ENCODE measurements at places on chromosomes 7 and 10.

- no peak for DNase-seq
Measured at GRCh38 chr7:84524714-84525694, 330.4 kb upstream of the SEMA3A start.

GRCh38 chr10:133032231-133032630 is 55.5 kb upstream of the ADGRA1 start:
- DNase-seq, result no peak

GRCh38 chr10:47332946-47333345 is 10.7 kb downstream of the GDF2 start:
- DNase-seq, result no peak

DNA sequence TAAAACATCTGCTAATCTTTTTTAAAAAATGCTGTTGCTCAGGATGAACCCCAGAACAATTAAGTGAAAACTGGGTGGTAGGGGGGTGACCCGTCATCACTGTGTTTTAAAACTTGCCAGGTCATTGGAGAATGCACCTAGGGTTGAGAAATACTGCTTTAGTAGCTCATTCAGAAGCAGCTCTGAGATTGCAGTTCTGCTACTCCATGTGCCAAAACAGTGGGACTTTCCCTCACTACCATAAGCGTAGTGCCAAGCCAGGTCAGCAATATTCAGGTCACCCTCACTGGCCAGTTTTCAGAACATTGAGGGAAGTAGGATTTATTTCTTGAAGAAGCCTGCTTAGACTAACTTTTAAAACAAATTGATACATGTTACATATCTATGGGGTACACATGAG is 5.2 kb downstream of the STEAP2 start:
- DNase-seq, result no peak

- no peak for DNase-seq
Measured at GRCh38 chr10:1152386-1153250, 96.4 kb downstream of the WDR37 start.

DNA sequence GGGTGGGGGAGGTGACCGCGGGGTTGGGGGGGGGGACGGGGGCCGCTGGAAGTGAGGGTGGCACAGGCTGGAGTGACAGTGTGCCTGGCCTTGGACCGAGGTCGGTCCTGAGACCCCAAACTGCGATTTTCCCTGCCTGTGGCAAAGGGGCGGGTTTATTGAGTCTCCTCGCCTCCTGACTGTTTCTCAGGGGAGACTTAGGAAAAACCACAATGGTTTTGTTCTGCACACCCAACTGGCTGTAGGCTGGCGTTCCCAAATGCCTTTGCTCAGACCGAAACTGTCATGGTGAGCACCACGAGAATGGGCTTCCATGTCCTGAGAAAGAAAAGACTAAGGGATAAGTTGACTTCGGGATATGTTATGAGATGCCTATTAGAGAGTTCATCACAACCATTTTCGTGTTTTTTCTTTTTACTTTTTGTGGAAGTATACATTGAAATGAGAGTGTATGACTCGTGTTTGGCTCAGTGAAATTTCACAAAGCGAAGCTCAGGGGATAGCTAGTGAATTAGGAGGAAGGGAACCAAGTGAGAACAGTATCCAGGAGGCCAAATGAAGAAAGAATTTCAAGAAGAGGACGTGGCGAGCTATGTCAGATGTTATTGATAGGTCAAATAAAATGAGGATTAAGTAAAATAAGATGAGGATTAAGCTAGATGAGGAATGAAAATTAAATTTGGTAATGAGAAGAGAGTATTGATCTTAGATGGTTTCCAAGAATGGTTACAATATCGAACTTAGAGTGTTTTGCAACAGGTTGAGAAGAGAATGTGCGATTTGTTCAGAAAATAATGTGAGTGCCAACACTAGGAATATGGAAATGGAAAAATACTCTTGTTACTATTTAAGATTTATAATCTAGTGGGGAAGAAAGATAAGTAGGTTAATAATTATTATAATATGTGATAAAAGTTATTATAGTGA is 918 bp downstream of the NET1 start:
- DNase-seq, result no peak

DNA sequence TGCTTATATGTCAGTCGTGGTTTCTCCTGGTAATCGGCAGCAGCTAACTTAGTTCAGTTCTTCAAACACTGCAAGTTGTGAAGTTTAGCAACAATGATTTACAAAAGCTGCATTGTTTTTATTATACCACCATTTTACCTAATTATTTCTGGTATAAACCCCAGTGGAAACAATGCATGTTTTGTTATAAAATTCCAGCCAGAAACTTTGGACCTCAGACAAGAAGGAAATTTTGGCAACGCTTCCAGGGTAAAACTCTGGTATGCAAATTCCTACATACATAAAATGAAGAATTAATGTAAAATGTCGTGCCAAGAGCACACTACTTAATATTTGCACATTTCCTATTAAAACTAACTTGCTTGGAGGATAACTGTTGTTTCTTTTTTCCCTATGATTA is 277.4 kb upstream of the LYZL1 start:
- DNase-seq, result no peak

DNA sequence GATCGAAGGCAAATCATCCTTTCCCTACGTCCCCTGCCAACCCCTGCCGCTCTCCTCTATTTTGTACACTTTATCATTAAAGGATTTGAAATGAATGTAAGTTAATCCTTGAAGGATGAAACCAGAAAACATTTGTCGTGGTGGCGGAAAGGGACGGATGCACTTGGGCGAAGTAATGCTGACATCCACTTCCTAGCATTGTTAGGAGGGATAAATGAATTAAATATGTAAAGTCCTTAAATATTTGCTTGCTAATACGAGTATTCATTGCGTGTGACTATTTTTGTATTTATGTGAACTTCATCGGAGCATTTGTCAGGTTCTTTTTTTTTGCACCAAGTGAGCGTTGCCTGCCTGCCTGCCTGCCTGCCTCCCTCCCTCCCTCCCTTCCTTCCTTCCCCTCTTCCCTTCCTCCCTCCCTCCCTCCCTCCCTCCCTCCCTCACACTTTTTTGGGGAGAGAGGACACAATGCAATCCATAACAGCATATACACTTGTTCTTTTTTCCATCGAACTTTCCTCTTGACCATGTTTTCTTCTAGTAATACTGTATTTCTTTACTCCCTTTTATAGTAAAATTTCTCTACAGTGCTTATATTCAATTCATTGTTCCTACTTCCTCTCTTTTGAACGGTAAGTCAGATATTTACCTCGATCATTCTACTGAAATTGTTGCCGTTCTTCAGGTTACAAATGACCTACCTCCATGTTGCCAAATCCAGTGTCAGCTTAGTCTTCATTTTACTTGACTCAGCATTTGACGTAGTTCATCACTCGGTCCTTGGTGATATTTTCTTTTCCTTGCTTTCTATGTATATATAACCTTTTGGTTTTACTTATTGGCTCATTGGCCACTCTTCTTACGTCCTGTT is 831 bp downstream of the CCDC7 start:
- no peak for DNase-seq

DNA sequence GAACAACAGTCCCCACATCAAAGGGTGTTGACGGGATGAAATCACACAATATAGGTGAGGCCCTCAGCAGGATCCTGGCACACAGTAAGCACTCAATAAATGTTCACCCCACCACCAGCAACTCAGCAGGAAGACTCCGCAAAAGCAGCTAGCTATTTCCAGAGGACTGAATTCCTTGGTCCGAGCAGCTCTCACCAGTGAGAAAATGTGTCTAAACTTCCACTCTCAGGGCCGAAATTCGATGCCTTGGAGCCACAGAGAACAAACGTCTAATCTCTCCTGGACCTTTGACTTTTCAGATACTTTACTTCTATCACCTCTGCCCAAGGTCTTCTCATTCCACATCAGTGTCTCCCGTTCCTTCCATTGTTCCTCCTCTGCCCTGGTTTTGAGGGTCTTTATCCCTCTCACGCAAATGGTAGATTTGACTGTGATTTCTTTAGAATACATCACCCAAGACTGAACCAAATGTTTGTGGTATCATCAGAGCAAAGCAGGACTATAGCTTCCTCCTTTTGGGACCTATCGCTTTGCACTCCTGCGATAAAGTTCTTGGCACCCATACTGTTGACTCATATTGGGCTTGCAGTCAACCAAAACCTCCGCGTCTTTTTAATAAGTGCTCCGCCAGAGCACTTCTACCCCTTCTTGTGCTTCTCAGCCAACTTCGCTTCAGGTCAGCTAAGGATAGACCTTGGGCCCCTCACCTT is 903 bp upstream of the NT5C2 start:
- no peak for DNase-seq

DNA sequence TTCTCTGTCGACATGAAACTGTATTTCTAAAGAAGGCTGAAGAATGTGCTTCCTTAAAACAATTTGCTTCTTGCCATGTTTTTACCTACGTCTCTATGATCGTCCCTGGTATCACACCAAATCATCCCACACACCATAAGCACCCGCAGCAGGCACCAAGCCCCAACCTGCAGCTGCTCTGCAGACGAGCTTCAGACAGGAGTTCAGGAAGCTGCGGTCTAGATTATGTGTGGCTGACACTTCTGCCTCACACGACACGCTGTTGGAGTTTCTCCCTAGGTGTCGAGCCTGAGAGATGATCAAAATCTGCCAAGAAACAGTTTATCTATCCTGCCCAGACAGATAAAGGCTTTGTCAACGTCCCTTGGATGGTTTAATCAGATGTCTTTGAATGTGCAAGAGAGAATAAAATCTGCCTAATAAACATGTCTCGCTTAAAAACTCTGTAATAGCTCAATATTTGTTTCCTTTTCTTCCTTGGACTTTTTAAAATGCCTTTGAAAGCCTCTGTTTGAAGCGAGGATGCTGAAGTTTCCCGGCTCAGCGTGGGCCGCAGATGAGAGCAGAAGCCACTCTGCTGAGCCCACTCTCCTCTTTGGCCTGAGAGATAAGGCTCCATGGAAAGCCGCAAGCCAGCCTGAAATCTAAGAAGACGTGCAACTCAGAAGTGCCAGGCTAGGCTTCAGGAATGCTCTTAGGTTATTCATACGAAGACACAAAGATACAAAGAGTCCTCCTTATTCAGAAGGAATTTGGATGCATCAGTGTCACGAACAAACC is 158.3 kb upstream of the PFKP start:
- DNase-seq, result no peak

DNA sequence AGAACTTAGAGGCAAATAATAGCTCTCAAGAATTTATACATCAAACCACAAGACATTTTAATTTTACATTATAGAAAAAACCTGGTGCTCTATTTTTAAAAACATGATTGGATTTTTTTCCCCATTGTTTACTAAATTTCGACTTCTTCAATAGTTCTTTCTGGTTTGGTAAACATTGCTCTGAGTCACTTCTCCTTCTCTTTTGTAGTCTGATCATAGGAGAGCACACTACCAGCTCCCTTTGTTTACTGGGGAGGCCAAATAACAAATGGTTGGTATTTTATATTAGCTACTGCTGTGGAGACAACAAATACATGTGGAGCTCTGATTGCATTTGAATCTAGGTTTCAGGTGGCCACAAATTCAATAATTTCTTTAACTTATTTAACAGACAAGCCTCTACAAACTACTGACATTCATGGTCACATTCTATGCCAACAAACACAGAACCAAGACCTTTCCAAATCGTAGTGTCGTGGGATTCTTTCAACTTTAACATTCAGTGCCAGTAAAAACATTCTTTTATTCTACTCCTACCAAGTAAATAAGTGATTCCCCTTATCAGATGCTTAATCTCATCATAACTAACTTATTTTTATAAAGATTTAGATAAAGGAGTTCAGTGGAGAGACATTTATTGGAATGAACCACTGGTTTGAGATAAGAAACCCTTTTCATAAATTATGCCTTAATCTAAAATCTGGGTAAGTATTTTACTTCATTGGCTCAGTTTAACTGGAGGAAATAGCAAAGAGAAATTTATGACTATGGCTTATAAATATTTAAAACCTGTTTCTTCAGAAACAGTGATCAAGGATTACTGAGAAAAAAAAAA is 17.7 kb upstream of the FXYD4 start:
- DNase-seq, result peak; percentile 2

- DNase-seq, result no peak
Measured at GRCh38 chr10:3755440-3756359, 29.3 kb downstream of the KLF6 start.

- DNase-seq, result no peak
Measured at GRCh38 chr7:35258125-35258867, 4.4 kb upstream of the TBX20 start.

DNA sequence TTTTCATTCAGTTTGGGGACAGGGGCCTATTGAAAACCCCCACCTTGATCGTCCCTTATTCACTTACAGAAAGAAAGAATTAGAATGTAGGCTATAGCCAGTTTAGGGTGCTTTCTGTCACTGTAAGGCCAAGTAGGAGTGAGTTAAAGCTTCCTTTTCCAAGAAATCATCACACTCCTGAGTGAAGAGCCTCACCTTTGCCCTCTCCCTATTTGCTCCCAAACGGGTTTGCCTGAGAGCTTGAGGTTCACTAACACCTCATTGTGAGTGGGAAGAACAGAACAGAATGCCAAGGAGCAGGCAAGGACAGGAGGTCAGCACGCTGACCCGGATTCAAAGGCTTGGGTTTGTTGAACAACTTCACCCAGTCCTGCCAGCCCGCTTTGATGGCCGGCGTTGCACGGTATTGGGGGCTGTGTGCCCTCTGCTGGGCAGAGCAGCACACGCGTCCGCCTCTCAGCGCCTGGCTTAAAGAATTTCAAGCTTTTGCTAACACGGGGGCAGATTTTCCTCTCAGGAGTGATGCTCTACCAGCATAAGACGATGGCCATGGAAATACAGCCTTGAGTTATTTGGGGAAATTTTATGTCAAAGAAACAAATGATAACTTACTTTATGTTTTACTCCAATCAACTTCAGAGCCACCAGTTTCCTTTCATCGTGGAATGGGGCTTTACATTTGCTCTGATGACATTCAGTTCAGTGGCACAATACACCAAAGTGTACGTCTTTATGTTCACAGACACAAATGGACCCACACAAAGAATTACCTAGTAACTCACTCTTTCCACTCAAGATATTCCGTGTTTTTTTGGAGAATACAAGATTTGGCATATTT is 470.0 kb downstream of the SUGCT start:
- peak; percentile 23 for DNase-seq

DNA sequence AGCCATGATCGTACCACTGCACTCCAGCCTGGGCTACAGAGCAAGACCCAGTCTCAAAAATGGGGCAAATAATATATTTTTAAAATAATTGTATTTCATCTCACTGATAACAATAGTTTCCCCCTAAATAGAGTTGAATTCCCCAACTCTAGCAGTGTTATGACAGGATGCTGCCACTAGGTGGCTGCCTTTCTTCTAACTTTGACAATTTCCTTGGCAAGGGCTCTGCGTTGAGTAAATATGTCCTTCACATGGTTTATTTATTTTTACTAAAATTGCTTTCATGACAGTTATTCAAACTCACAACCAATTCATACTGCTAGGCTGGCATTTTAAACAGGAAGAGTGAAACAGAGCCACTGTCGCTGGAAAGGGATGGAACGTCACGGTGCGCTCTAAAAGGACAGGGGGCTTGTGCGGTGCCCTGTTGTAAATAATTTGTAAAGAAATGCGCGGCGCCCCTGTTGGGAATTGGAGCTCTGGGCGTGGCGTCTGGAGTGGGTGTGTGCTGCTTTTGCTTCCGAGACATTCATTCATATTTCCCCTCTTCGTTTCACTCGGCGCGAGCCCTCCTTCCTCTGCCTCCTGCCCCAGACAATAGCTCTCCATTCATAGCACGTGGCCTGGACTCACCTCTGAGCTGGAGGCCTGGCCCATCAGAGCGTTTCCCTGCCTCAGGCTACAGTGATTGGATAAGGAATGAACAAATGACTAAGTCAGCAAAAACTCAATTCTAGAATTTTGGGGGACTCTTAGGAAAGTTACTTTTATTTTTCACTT is 20.5 kb upstream of the PITRM1 start:
- DNase-seq, result no peak

All from NCI-H1930 (cell line).